Cardiac muscle cell (in vitro differentiated cells and primary cell): ENCODE measurements at places on chromosomes 5 and 9. TPM values are rescaled to one million over a fixed set of nuclear protein-coding genes. Genes with fewer than 3 reads are reported as not detected.
A peak's percentile ranks its signal among the peaks of the same experiment; 100 is the strongest.

Gene KIF24
- 1.6 and 2.1 TPM in 2 replicates for polyA plus RNA-seq

Gene SLC1A1
- 0.92 and 2.4 TPM in 2 replicates for polyA plus RNA-seq

Gene UAP1L1
- polyA plus RNA-seq: 9.9 and 17.9 TPM in 2 replicates

Gene HRH2
- 12.7 and 19.1 TPM in 2 replicates for polyA plus RNA-seq

Gene CHSY3
- polyA plus RNA-seq: 1.7 and 1.8 TPM in 2 replicates

Gene FYB1
- polyA plus RNA-seq: not detected in 2 replicates

Gene PRR16
- polyA plus RNA-seq: 1.2 and 5.4 TPM in 2 replicates

GRCh38 chr5:103041071-103041676, 78.8 kb downstream of the GIN1 start:
- peak; percentile 74 for DNase-seq

DNA sequence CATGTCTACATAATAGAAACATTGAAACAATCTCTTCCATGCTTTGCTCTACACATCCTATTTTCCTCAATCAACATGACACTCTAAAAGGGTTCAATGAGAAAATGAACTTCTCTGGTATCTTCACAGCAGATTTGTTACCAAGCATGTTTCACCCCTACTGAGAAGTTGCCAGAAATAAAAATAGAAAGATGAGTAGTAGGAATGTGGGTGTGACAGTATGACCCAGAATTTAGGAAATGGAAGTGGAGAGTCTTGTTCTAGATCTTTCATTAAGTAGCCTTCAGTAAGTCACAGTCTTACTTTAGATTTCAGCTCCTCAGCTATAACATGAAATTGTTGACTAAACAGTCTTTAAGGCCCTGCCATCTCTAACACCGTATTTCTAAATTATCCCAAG, 581.8 kb downstream of the EFNA5 start:
- DNase-seq: no peak

GRCh38 chr9:74277532-74277931, 219.6 kb upstream of the RORB start:
- no peak for DNase-seq

GRCh38 chr5:43305948-43306565, 7.2 kb downstream of the HMGCS1 start:
- DNase-seq: peak; percentile 69

- DNase-seq: peak; percentile 20
Observed at GRCh38 chr5:9156282-9156681, 389.6 kb downstream of the SEMA5A start.

GRCh38 chr9:113356686-113357292, 7.4 kb downstream of the BSPRY start:
- DNase-seq: no peak

DNA sequence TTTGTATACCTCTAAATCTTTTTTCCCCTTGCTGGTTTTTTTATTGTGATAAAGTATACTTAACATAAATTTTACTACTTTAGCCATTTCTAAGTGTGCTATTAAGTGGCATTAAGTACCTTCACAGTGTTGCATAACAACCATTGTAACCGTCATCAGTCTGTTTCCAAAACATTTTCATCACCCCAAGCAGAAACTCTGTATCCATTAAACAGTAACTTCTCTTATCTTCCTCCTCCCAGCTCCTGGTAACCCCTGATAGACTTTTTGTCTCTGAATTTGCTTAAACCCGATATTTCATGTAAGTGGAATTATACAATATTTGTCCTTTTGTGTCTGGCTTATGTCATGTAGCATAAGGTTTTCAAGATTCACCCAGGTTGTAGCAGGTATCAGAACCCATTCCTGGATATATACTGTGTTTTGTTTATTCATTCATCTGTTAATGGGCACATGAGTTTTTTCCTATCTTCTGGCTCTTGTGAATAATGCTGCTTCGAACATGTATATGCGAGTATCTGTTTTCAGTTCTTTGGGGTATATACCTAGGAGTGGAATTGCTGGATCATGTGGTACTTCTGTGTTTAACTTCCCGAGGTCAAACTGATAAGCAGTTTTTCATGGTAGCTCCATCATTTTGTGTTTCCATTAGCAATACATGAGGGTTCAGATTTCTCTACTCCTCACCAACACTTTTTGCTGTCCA, 66.4 kb downstream of the EHMT1 start:
- DNase-seq: peak; percentile 27

GRCh38 chr5:77550406-77550805, 58.3 kb upstream of the WDR41 start:
- peak; percentile 29 for DNase-seq

GRCh38 chr5:172527559-172527958, 73.2 kb upstream of the SH3PXD2B start:
- no peak for DNase-seq

GRCh38 chr9:90795084-90795483, 6.5 kb upstream of the SYK start:
- no peak for DNase-seq

DNA sequence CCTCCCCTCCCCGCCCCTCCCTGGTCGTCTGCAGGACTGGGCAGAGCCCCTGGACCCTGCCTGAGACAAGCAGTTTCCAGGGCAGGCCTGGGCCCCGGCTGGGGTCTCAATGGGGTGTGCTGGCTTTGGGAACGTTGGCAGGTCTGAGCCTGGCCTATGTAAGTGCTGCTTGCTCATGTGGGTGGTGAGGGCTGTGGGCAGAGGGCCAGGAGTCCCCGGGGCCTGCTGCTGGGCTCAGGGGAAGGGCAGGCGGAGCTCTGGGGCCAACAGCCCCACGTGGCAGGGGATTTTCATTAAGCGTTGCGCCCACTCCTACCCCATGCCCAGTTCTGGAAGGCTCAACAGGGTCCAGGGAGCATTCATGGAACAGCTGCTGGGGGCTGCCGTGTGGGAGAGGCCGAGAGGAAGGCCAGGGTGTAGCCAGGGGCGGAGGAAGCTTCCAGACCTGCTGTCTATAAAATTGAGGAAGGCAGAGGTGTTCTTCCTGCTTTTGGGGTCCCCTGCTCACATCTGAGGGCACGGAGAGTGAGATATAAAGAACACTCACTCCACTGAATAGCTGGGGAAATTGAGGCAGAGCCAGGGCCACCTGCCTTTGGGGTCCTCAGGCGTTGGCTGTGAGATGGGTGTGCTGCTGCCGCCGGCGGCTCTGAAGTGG, 32.5 kb downstream of the RXRA start:
- no peak for DNase-seq

DNA sequence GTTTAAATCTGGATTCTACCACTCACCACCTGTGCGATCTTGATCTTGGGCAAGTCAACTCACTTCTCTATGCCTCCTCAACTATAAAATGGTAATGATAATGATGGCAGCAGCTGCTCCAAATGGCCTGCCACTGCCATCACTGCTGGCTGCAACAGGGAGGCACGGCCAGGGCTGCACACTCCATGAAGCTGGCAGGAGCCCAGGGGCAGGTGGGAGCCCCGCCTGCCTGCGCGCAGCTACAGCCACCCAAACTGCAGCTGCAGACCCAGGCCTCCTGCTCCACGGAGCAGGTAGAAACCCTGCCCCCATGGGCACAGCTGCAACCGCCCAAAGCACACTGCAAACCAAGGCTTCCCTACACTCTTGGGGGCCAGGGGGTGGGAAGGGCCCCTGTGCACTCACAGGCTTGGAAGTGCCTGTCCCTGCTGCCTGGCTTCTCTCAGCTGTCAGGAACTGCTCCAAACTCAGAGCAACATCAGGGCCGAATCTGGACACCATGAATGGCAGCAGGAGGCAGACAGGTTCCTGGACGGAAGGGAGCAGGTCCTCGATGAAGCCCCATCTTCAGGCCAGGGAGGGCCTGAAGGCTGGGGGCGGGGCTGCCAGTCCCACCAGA, 57.6 kb downstream of the PRELID2 start:
- no peak for DNase-seq

DNA sequence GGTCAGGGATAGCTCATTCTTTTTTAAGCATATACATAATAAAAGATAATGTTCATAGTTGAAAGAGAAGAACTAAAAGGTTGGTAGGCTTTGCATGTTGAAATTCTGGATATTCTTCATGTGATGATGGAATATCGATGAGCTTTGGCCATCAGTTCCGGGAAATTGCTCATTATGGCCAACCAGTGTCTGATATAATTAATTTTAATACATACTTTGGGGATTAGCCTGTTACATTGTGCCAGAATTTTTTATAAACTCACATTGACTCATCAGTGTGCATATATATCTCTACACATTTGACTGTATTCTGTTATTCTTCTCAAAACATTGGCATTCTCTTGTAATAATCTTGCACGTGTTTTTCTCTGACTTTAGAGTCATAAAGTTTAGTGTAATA, 84.3 kb downstream of the NNT start:
- no peak for DNase-seq

DNA sequence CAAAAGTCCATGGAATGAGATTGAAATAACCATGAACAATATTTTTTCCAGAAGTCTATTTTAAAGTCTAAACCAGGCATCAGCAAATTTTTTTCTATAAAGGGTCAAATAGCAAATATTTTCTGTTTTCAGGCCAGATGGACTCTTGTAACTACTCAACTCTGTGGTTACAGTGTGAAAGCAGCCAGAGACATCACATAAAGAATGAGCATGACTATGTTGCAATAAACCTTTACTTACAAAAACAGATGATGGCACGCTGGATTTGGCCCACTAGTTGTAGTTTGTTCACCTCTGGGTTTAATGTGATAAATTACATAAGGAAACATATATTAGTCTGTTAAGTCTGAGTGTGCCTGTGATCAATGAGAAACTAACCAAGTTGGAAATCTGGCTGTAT, 319.2 kb downstream of the TRPM3 start:
- DNase-seq: no peak

GRCh38 chr5:150624334-150625163, 15.9 kb upstream of the SYNPO start:
- DNase-seq: peak; percentile 55

DNA sequence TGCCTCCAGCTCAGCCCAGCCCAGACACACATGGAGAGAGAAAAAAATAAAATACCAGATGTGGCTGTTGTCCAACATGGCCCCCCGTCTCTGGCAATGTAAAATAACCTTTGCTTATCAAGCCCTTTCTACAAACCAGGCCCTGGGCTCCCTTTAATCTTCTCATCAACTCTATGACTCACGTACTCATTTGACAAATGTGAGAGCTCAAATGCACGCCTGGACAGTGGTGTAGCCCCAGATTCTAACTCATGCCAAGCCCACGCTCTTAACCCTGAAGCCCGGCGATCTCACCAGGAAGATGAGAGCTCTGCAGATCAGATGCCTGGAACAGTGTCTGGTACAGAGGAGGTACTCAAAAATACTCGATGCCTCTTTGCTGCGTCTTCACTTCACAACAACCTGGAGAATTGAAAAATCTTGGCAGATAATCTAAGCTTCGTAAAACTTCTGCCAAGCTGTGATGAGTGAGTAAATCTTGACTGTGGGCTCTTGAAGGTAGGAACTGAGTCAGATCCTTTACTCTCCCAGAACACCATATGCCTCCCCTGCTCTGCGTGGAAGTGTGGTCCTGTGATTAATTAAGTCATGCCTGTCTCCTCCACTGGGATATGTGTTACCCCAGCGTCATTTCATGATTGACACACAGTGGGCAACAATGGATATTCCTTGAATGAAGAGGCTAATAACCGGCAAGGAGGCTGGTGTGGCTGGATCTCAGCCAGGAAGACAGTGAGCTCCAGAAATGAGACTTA, 102.0 kb upstream of the FSTL4 start:
- no peak for DNase-seq

DNA sequence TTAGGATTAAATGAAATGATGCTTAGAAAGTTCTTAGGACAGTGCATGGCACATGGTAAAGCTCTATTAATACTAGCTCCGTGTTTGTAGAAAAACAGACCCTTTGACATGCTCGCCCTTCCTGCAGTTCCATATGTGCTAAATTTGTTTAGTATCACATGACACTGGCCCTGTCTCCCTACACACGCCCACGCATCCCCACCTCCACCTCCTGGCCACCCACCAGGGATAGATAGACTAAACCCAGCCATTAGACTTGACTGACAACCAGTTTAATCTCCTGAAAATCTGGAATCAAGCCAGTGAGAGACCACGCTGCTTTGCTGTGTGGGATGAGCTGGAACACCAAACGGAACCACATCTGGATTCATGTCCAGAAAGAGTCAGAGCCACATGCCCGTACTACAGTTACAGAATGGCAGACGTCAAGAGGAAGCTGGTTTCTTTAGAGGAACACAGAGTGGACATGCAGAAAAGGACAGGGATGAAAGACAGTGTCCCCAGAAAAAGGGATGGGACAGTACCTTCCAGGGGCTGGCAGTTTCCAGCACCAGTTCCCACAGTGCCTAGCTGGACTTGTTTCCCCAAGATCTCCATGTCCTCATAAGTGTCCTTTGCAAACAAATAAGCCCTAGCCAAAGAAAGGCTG, 186.1 kb downstream of the PDZD2 start:
- DNase-seq: no peak

DNA sequence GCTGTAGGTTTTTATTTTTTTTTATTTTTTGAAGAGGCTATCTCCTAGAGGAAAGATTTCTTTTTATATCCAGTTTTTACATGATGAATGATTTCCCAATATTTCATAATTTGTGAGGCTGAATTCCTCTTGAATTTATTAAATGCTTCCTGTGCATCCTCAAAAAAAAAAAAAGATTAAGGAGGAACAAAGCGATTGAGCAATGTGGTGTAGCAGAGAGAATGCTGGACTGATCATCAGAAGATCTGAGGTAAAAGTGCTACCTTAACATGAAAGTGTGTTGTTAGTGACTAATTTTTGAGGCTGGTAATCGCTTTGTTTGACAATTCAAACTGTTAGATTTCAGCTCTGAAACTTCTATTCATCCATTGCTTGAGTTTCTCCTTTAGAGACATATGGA, 125.1 kb downstream of the ESM1 start:
- no peak for DNase-seq

- peak; percentile 11 for DNase-seq
Observed at GRCh38 chr5:151781201-151781600, 9.4 kb downstream of the G3BP1 start.

DNA sequence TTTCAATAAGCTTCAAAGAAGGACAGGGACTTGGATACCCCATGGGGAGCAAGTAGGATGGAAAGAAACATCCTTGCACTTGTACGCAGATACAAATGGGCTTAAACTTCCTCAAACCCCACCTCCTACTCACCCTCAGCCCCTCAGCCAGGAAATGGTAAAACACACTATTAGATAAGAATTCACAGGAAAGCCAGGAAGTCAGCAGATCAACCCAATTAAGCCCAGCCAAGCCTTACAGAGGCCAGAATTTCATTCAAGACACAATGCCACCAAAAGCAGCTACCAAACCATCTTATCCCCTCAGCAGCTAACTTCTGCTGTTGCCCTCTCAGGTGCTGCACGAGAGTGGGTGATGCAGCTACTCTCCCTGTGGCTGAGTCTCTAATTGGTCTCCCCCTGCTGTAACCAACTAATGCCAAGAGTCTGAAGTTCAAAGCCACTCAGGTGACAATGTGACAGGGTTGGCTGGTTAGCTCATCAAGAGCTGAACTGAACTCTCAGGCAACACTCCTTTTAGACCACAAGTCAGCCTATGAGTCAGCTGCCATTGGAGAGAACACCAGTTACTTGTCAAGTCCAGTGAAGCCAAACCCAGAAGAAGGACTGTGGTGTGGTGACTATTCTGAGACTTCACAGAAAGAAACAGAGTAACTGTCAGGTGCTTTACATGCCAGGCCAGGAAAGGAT, 201.9 kb downstream of the ZNF608 start:
- DNase-seq: no peak
